ENCODE measurements at places on chromosomes 7 and 10. TPM values are rescaled to one million over a fixed set of nuclear protein-coding genes. Genes with fewer than 3 reads are reported as not detected.

Gene GRM8
- not detected for total RNA-seq

Gene GPR22
- total RNA-seq: not detected

Gene ADGRA1
- not detected for total RNA-seq

Gene AKR1C2
- total RNA-seq: 3,473 TPM

Gene AGR2
- 176 TPM for total RNA-seq

Gene COBL
- total RNA-seq: 4.7 TPM

Gene CCL26
- total RNA-seq: 14.4 TPM

Gene SEM1
- total RNA-seq: 390 TPM

Gene PAPOLB
- not detected for total RNA-seq

Gene ANK3
- 0.66 TPM for total RNA-seq

Gene PIK3CG
- not detected for total RNA-seq
